Endothelial cell (in vitro differentiated cells): ENCODE measurements at places on chromosomes 11 and 22. TPM values are rescaled to one million over a fixed set of nuclear protein-coding genes. Genes with fewer than 3 reads are reported as not detected.

ACTN3 gene
- total RNA-seq: 0.21 TPM

CNTN5 gene
- 0.15 TPM for total RNA-seq

DNA sequence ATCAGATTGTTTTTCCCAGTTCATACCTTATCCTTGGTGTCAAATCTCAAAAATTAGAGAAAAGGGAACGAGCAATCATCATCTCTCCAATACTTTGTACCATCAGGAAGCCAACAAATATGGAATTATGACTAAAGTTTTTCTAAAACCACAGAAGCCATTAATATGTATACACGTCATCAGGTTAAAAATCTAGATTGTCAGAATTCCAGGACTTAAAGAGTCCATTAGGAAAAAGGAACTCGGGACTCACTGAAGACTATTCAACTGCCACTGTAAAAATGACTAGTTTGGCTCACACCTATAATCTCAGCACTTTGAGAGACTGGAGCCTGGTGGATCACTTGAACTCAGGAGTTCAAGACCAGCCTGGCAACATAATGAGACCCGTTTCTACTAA, 344.4 kb upstream of the LRRC4C start:
- DNase-seq: no peak

DNA sequence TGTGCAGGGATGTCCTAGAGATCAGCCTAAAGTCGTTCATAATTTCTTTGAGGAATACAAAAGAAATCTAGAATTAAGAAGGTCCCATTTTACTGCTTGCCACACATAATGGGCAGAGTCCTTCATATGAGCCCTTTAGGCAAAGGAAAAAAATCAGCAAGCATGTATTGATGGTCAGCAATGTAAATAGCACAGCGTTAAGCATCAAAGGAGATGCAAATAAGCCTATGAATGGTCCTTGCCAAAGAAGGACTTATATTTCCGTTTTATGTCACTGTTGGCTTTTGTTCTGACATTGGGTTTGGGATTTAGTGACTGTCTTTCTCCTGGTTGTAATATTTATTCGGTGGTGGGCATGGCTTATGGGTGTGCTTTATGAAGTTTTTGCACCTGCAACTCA, 69.8 kb downstream of the CD44 start:
- no peak for DNase-seq

DNA sequence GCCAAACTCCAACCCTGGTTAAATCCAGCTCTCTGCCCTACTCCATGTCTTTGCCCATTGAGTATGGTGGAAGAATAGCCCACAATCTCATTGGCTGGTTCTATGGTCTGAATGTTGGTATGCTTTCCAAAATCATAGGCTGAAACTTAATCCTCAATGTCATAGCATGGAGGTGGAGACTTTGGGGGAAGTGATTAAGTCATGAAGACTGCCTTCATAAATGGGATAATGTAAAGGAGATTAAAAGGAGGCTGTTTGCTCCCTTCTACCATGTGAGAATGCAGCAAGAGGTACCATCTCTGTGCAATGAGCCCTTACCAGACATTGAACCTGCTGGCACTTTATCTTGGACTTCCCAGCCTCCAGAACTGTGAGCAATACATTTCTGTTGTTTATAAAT, 54.4 kb upstream of the FDX1 start:
- DNase-seq: no peak
